ENCODE measurements at places on chromosomes 13 and 19.

DNA sequence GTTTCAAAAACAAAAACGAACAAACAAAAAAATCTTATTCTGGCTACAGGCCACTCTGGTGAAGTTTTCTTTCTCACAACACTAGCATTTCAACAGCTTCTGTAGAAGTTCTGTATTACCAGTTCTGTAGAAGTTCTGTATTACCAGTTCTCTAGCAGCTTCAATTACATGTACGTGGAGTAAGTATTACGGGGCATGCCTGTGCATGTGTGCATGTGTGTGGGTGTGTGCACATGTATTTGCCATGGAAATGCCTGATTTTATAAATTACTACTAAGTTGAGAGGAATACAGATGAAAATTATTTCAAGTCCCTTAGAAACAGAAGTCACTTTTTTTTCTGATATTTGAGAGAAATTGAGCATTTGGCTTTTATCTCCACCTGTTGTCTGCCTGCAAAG, 414.2 kb downstream of the FOXO1 start:
- no peak for DNase-seq

DNA sequence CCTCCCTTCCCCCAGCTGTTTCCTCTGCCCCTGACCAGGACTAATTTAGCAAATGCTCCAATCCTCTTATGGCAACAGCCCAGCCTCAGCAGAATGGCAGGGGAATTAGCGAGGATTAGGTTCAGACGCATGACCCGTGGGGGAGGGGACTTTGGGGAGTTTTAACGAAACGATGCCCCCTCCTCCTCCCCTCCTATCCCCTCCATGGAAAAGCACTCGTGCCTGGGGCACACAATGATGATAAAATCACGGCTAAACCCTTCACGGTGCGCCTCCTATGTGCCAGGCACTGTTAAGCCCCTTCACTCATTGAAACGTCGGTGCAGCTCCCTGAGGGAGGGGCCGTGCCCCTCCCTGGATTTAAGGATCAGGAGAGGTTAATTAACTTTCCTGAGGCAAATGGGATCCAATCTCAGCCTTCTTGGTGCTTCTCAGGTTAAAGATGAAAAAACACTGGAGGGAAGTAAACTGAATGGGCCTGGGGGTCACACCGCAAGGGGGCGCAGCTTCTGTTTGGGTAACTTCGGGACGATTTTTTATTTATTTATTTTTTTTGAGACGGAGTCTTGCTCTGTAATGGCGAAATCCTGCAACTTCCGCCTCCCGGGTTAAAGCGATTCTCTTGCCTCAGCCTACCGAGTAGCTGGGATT, 10.1 kb upstream of the TPRX2 start:
- DNase-seq = no peak

DNA sequence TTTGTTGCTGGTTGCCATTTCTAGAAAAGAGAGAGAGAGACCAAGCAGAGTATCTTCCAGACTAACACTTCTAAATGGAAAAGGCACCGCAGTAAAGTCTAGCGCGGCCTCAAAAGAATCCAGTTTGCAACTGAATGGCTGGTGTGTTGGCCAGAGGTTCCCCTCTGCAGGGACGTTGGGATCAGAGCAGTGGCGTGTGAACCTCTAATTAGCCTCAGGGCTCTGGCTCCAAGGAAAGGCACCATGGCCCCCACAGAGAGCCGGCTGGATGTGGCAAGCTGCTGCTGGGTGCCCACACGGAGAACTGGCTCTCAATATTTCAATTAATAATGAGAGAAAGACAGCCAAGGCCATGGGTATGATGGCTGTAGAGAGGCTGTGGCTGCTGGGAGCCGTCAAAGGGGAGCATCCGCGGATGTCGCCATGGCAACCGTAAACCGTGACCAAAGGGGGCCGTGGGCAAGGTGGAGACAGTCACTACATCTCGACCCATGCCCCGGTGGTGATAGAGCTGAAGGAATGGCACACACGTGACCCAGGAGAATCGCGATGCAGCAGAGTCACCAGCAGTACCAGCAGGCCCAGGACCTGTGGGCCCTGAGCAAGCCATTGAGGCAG, 9.5 kb downstream of the VSTM2B start:
- no peak for DNase-seq

DNA sequence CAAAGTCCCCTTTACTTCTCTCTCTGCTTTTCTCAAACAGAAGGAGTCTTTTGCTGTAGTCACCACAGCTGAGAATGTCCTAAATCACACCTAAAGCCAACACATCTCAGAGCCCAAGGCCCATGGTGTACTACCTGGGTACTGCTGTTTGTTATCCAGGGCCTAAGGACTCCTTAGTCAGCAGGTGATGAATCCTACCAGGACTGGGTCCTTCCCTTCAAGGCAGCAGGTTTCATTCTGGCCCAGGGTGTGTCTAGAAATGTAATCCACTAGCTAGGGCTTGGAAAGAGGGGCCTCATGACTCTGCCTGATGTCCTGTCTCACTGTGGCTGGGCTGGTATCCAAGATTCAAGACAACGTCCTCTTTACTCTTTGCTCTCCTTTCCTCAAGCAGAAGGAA, 36.2 kb upstream of the ENOX1 start:
- no peak for DNase-seq

- DNase-seq = no peak
Measured at GRCh38 chr19:42433503-42434260, 6.5 kb upstream of the LIPE start.

GRCh38 chr13:41641429-41641828, 184.1 kb downstream of the RGCC start:
- DNase-seq = no peak

DNA sequence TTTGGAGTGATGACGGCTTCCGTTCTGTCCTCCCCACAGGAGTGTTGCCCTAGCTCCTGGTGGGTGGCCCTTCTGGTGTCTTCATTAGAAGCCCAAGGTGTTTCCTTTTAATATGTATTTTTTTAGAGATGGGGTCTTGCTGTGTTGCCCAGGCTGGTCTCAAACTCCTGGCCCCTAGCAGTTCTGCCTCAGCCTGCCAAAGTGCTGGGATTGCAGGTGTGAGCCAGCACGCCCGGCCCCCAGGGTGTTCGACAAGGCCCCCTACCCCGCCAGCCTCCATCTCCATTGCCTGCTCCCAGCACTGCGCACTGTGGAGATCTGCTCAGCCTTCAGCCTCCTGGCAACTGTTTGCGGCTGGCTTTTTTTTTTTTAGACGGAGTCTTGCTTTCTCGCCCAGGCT, 31.2 kb downstream of the BTBD2 start:
- DNase-seq = no peak

Measured in NCI-H2171 (cell line).